ENCODE measurements at places on chromosomes 1 and 21. TPM values are rescaled to one million over a fixed set of nuclear protein-coding genes. Genes with fewer than 3 reads are reported as not detected.

The HAPLN2 gene
- 0.39 TPM for total RNA-seq

The SPRR3 gene
- total RNA-seq = 0.75 TPM

The CLCA1 gene
- 0.10 TPM for total RNA-seq

DNA sequence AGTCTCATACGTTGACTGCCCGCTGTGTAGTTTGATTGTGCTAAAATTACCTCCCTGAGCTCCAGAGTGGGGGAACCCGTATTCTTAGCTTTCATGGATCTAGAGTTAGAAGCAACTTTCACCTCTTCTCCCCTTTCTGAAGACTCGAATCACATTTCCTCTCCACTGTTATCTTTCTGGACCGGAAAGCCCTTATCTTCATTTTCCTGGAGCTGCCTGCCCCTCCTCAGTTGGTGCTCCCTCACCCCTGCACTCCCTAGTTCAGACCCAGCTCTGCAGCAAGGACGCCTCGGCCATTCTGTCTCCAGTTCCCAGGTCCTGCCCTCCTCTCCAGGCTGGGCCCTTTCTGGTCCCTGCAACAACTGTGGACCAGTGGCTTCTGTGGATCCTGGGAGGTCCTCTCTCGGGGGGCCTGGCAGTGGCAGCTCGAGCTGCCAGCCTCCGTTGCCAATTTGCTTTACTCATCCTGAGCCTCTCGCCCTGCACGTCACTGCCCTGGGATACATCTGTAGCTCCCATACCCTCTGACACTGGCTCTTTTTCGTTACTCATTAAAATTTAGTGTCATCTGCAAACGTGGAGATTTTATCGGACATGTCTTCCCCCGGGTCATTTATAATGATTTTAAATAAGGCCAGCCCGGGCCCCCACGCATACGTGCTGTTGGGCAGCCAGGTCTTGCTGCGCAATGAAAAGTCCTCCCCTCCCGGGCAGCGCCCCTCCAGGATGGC is 141.5 kb upstream of the VAMP3 start:
- no peak for DNase-seq

GRCh38 chr1:90721210-90722194 is 4.4 kb upstream of the BARHL2 start:
- no peak for DNase-seq

DNA sequence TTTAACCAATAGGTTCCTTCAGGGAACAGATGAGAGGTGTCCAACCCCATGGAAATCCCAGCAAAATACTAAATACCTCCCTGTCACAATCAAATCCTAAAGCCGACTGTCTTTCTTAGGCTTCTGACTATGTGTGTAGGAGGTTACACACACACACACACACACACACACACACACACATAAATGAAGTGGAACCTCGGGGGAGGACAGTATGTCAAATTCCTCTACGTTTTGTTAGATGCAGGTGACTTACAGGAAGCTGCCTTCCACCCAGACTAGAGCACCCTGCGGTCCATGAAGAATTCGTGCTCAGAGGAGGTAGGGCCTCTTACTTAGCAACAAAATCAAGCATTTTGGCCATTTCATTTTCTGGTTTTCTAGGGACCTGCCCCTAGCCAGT is 16.4 kb downstream of the RSPH1 start:
- no peak for DNase-seq

DNA sequence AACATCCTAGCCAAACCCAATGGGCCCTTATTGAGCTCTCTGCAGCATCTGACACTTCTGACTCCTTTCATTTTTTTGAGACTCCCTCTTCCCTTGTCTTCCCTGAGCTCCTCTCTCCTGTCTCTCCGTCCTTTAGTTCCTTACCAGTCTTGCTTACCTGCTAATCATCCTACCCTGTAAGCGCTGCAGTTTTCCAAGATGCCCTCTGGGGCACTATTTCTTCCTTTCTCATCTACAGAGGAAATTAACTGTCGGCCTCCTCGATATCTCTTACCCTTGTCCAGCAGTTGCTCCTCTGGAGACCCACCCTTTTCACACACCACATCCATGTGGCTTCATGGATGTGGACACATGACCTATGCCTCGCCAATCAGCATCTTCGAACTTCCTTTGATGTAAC is 6.8 kb downstream of the GPR161 start:
- DNase-seq = no peak

- no peak for DNase-seq
Observed at GRCh38 chr1:94334764-94335163, 83.4 kb upstream of the ABCD3 start.

DNA sequence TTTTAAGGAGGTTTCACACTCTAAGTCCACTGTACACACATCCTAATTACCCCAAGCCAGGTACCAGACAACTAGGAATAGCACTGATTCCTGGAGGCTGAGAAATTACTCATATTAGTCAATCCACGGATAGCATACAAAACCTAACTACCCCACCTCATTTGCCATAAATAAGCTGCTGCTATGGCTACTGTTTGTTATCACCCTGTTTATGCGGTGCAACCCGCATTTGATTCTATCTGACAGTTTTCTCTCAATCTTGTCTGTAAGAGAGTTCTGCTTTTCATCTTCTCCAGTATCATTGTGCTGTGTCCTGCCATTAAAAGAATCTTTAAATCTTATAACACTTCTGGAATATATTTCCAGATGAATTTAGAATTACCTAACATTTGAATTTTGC is 1496.5 kb downstream of the PLA2G4A start:
- DNase-seq = no peak

GRCh38 chr1:54848134-54848948 is 38.7 kb downstream of the DHCR24 start:
- DNase-seq = no peak

GRCh38 chr1:151327903-151328674 is 873 bp upstream of the PI4KB start:
- peak; percentile 59 for DNase-seq

DNA sequence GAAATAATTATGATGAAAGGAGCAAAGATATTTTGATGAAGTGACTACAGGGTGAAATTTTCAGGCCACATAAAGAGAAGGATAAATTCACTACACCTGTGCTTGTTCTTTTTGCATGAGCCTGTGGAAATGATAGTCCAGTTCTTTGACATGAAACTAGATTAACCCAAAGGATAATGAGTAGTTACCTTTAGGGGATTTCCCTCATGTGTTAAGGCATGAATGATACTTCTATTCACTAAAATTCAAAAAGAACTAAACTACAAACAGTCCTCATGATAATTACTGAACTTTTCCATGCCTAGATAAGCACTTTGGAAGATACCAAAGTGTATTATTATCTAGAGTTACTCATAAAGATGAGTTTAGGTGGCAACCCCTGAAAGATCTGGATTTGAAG is 244.3 kb downstream of the PTPRC start:
- no peak for DNase-seq

DNA sequence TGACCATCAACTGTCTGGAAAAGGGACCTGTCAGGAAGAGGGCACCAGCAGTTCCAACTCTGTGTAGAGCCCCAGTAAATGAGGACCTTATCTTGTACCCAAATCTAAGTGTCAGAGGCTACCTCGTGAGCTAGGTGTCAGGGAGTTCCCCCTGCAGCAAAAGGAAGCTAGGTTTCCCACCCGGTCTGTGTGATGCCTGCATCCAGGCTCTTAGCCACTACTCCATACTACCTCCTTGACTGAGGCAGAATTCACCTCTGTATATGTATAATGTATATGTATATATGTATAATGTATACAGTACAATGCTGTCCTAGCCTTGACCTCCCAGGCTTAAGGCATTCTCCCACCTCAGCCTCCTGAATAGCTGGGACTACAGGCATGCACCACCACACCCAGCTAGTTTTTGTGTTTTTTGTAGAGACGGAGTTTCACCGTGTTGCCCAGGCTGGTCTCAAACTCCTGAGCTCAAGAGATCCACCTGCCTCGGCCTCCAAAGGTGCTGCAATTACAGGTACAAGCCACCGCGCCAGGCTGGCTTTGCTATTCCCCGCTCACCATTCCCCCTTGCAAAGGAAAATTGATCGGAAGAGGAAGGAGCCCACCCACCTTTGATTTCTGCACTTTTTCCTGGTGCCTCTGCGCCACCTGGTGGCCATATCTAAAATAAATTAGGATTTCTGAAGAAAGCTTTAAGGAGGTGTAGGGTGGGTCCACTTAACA is 15.7 kb upstream of the LUZP1 start:
- no peak for DNase-seq

- DNase-seq = no peak
Observed at GRCh38 chr1:93798291-93798690, 80.7 kb downstream of the DNTTIP2 start.

DNA sequence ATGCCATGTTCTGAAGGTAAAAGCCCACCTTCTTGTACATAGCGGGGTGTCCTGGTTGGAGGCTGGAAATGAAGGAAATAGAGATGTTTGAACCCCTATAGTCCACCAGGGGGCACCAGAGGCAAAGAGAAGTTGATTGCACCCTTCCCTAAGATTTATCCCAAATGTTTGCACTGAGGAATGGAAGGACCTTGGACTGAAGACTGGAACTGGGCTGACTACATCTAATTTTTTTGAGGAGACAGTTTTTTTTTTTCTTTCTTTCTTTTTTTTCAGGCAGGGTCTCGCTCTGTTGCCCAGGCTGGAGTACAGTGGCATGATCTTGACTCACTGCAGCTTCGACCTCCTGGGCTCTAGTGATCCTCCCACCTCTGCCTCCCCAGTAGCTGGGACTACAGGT is 55.3 kb upstream of the EIF4G3 start:
- DNase-seq = no peak

- DNase-seq = no peak
Observed at GRCh38 chr1:187877220-187877619, 1048.5 kb downstream of the PLA2G4A start.

DNA sequence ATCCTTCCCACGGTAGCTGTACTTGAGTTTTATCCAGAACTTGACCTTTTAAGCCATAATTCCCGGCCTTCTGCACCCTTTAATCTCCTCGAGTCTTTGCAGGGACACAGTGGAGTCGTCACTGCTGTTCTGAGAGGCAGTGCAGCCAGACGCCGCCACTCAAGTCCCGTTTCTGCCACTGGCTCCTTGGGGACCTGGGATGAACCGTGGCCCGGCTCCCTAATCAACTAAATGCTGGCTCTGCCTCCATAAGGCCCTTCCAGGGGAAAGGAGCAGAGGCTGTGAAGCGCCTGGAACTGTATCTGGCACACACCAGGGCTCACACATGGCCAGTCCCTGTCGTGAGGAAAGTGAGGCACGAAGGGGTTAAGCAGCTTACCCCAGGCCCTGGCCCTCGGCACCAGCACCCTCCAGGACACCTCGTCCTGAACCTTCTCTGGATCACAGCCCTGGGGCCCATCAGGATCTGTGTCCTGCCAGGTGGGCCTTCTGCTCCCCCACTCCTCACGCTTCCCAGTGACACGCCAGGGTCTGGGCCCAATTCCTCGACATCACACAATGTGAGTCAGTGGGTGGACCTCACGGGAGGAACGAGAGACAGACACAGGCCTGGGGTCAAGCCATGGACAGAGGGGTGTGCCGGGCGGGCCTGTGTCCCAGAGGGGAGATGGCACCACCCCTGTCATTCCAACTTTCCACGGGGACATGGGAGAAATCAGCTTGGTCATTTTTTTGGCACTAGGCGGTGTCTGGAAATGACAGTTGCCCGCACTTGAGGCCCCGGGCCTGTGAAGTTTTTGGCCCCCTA is 23.5 kb upstream of the C1orf174 start:
- DNase-seq = no peak

DNA sequence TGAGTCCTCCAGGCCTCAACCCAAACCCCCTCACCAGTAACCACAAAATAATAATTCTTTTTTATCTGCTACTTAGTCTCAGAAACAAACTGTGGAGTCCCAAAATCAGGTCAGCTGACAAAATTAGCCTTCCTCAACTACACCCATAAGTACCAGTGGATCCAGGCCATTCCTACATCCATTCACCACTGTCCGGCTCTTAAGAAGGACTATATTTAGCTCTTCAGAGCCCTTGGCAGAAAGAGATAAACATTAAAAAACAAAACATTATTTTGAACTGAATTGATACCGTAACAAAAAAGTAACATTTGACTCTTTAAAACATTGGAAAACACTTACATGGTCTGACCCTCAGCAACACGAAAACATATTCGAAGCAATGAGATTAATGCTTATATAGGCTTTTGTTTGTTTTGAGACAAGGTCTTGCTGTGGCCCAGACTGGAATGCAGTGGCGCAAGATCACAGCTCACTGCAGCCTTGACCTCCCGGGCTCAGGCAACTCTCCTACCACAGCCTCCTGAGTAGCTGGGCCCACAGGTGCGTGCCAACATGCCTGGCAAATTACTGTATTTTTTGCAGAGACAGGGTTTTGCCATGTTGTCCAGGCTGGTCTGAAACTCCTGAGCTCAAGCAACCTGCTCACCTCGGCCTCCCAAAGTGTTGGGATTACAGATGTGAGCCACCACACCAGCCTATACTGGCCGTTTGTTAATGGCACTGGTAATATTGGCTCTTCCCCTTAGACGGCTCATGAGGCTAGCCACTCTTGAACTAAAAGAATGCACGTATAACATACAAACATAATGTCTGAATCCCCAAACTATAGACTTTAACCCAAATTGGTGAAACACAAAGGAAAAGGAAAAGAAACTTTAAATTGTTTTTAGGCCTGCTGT is 330.7 kb downstream of the SMYD3 start:
- DNase-seq = no peak

- DNase-seq = no peak
Observed at GRCh38 chr1:178659789-178660208, 65.2 kb upstream of the RALGPS2 start.

DNA sequence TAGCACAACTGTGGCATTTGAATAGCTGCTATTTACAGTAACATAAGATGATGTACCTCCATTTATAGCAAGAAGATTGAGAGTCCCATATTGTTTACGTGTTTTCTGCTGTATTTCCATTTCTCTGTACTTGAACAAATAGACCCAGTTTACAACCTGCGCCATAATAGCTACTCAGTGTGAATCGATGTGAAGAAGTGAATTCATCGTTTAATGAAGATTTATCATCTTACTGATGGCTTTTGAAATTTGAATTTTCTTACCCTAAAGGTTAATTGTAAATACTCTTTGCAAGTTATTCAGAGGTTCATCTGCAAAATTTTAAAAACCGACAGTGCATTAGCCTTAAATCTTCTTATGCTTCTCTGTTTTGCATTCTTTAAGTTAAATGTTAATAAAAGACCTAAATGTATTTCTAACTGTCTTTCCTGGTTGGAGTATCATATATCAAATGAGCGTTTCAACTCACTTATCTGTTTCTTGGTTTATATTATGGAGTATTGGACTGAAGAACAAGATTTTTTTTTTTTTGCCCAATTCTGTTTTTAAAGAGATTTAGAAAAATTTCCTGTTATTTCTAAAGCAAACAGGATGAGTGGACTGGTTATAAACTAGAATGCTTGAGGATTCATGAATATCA is 2.2 kb downstream of the MACO1 start:
- no peak for DNase-seq

Data from aorta (tissue), 5 donors.